ENCODE measurements at places on chromosomes 2 and 18.

DNA sequence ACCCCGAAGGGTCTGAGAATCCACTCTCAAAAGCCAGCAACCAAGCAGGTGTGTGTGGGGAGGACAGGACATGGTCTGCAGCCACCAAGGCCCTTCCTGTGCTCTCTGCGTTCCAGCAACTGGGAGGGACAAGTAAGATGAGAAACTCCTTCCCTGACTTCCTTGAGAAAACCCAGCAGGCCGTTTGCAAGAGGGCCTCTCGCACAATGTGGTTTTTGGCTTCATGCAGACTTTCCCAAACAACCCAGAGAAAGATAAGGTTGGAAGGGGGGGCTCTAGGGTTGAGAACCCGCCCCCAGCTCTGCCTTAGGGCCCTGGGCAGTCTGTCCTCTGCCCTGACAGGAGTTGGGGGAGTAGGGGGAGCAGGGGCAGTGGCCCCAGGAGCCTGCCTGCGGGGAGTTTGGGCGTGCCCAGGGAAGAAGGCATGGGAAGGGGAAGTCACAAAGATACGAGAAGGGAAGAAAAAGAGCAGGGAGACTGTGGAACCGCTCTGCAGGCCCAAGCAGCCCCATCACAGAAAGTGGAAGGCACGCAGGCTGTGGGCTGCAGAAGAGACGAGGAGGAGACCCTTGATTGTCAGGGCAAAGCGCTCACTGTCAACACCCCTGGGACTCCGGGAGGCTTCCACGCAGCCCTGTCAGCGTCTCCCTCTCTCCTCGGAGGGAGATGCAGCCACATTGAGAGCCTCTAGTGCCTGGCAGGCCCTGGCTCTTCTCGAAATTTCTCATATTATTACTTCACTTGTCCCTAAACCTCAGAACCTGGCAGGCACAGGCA is 99.8 kb downstream of the SMAD7 start:
- peak; percentile 10 for DNase-seq

- DNase-seq: no peak
Measured at GRCh38 chr2:154403242-154403790, 295.2 kb upstream of the KCNJ3 start.

DNA sequence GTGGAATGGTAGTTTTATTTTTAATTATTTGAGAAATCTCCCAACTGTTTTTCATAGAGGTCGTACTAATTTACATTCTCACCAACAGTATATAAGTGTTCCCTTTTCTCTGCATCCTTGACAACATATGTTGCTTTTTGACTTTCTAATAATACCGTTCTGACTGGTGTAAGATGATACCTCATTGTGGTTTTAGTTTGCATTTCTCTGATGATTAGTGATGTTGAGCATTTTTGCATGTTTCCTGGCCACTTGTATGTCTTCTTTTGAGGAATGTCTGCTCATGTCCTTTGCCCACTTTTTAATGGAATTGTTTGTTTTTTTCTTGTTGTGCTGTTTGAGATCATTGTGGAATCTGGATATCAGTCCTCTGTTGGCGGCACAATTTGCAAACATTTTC is 242.5 kb downstream of the ZNF521 start:
- no peak for DNase-seq

- DNase-seq: no peak
Measured at GRCh38 chr2:84823229-84823628, 57.7 kb downstream of the TRABD2A start.

GRCh38 chr2:81583311-81584108 is 1279.0 kb upstream of the LRRTM1 start:
- no peak for DNase-seq

- no peak for DNase-seq
Measured at GRCh38 chr2:25201265-25201664, 32.9 kb upstream of the POMC start.

DNA sequence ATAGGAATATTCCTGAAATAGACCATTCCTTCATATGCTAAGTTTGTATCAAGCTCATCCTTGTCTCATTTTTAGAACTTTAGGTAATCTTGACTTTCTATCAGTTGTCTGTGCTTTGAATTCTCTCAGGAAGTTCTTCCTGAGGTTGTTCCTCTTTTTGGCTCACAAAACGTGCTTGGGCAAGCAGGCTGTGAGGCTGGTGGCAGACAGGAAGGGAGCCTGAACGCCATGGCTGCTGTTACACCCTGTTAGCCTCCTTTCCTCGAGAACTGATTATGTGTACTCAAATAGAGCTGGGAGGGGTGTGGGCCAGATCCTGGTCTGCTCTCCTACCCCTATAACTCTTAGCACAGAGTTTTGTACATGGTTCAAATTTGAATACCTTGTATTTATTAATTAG is 136.4 kb upstream of the CELF4 start:
- no peak for DNase-seq

GRCh38 chr2:36246320-36246990 is 109.1 kb upstream of the CRIM1 start:
- DNase-seq: no peak

DNA sequence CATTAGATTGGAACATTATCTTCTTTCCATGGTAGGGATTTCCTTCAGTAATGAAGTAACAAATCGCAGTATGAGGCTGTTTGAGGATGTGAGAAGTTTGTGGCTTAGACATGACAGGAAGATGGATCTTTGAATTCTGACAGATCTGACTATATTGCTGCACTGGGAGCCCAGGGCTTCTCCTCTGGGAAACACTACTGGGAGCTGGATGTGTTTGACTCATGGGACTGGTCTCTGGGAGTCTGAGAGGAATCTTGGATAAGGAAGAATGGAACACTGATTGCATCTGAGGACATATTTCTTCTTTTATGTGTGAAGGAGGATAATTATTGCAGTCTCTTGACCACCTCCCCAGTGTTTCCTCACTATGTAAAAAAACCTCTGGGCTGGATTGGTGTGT is 77.2 kb upstream of the ST6GAL2 start:
- no peak for DNase-seq

- no peak for DNase-seq
Measured at GRCh38 chr18:58309610-58310239, 265.7 kb downstream of the NEDD4L start.

DNA sequence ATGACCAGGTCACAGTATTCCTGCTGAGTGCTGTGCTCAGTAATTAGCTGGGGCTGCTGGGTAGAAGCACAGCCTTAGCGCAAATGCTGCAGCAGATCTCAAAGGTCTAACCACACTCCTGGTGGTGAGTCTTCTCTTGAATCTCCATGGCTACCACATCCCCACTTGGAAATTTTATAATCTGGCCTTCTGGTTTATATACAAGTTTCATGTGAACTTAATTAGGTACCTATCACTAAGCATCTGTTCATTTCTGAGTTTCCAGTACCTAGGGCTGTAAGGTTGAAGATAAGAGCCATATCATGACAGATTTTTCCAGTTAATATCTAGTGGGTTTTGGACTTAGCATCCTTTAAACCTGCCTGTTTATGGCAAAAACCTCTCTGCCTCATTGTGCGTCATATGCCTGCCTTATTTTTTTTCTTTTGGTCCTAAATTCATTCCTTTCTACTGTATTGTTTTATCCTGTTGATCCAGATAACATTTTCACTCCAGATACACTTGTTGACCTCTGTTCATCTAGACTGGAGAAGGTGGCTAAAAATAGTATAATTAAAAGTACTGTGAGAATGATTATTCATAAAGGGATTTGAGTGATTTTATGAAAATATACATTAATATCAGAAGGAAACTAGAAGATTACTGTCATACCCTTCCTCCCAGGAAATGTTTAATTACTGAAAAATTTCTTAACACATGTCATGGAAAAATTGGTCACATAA is 168.4 kb upstream of the THUMPD2 start:
- DNase-seq: no peak

DNA sequence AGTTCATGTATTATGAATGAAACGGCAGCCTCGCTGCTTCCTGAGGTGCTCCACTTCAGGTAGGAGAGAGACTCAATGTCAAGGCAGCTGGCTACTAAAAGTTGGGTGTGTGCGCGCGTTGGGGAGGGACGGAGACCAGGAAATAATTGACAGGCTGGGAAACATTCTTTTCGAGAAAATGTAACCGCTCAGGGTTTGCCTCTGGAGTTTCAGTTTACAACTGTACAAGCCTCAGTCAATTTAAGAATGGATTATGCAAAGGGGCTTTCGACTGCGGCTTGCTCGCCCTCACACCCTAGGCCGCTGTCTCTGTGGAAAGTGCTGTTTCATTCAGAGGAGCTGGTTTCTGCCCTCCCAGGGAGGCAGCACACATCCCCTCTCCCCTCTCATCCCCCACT is 4.4 kb upstream of the SPRED2 start:
- DNase-seq: peak; percentile 63

GRCh38 chr2:214075456-214075855 is 335.4 kb upstream of the VWC2L start:
- DNase-seq: peak; percentile 10

GRCh38 chr2:20012282-20013125 is at the start of gene MATN3:
Gene MATN3, minus strand, starts transcription at chr2:20012668. Its CDS starts 37 bp downstream, at chr2:20012631.
- no peak for DNase-seq

DNA sequence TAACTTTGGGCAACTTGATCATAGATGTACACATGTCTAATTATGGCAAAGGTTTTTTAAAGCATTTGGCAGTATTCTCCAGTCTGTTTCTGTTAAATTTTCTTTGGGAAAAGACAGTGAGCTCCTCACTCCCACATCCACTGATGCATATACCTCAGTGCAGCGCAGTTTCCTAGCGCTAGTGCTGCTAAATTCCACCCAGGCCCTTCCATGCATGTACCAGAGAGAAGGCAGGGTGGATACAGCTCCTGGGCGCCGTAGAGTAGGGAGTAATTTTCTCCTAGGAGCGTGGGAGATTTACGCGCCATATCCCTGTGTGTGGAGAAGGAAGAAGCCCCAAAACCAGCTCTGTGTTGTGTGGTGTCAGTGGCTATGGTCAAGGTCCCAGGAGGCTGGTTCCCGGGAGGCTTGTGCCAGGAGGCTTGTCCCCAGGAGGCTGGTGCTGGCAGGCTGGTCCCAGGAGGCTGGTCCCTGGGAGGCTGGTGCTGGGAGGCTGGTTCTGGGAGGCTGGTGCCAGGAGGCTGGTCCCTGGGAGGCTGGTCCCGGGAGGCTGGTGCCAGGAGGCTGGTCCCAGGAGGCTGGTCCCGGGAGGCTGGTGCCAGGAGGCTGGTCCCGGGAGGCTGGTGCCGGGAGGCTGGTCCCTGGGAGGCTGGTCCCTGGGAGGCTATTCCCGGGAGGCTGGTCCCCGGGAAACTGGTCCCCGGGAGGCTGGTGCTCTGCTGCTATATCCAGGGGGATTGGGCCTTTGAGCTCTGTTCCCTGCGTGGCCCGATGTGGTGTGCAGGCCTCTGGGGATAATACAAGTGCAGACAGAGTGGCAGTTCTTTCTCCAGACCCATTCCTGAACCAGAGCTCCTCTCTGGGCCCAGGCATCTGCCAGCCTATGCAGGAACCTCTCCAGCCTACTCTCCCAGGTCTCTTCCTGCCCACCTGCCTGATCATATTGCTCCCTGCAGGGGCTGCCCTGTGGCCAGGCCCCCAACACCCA is 161.2 kb downstream of the SEPTIN10 start:
- DNase-seq: no peak

DNA sequence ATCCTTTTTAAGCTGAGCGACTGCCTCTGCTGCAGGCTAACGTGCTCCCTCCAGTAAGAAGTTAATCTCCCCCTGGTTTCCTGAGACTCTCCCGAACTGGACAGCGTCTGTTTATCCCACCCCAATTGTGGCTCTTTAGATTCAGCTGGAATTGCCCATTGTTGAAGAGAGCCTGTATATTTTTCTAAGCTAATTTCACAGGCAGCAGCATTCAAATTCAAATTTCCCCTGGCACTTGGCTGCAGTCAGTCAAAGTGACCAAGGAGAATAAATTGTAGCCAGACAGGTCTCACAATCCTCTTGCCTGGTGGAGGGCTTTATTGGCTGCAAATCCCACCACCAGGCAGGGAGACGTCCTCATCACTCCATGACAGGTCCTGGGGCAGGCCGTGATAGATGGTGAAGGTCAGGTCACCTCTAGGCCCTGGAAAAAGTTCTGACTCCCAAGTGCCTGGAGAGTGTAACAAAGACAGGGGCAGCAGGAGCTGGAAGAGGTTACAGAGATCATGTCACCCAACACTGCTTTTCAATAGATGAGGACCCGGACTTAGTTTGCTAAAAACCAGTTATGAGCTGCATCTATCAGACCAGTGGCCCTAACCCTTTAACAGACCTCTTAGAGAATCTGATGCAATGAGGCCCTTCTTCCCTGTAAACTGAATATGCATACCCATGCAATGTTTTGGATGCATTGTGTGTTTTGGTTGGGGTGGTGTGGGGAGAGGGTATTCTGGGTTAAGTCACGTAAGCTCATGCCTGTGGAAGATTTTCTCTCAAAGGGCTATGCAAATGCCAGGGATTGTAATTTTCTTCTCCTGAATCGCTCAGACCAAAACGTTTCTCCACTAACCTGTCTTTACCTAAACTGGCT is 32.3 kb upstream of the C18orf32 start:
- no peak for DNase-seq

- no peak for DNase-seq
Measured at GRCh38 chr2:187424146-187424545, 23.9 kb downstream of the CALCRL start.

DNA sequence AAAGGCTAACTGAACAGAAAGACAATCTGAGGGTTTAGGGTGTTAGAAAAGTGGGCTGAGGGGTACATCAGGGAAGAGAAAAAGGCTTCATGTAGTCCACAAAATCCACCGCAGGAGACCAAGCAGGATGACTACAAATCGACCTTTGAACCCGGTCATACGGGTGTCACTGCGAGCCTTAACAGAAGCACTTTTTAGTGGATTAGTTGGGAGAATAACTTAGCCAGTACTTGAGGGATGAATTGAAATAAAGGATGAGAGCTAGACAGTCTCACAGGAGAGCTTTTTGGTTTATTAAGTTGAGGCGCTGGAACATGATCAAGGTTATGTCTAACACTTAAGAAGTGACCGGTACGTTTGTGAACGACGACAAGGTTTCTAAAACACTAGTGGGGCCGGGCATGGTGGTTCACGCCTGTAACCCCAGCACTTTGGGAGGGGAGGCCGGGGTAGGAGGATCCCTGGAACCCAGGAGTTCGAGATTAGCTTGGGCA is 217.7 kb downstream of the MCFD2 start:
- DNase-seq: no peak

GRCh38 chr2:128341621-128342020 is 23.0 kb upstream of the HS6ST1 start:
- no peak for DNase-seq

DNA sequence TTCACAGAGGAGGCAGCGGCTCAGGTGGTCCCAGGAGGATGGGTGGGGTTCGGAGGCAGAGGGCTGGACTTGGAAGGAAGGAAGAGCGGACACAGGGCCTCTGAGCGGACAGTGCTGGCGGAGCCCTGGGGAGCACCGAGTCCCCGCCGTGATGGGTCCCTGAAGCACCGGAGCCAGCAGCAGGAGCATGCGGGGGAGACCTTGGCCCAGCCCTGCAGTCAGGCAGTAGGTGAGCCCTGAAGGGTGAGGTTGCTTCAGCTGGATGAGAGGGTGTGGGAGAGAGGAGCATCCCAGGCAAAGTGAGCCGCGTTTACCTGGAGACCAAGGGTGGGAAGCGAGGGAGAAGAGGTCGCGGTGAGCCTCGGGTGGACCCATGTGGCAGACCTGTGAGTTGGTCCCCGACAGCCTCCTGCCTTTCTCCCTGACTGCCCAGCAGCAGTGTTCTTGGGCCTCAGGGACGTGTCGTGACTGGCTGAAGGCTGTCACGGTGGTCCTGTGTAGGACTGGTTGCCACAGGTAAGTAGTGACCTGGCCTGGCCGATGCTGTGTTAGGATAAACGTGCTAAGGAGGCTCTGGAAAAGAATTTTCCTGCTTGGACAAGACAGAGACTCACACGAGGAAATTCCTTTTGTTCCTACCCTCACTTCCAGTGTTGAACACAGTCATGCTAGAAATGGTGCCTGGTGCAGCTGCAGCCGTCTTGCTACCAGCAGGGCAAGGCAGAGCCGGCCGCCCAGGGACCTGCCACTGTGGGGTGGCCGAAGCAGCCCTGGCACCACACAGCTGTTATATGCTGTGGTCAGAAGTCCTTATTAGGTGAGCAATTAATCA is 73.0 kb downstream of the RRM2 start:
- DNase-seq: no peak
